COLO829 (cell line): ENCODE measurements at places on chromosomes 16 and 17.

DNA sequence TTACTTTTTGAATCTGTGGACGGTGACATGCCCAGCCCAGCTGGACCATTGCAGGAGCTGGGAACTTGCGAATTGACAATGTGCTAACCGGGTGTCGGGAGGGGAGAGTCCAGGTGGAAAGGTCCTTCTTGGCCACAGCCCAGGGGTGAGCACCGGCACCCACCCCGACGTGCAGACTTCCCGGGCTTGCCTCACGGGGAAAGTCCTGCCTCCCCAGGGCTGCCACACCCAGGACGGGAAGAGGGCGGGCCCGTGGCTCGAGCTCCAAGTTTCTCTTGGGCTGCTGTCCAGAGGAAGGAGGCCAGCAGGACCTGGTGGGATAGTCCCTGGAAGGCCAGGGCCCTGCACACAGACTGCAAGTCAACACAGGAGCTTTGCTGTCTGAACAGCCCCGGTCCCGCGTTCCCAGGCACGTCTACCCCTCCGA, 17.7 kb downstream of the CARD14 start:
- no peak for DNase-seq

DNA sequence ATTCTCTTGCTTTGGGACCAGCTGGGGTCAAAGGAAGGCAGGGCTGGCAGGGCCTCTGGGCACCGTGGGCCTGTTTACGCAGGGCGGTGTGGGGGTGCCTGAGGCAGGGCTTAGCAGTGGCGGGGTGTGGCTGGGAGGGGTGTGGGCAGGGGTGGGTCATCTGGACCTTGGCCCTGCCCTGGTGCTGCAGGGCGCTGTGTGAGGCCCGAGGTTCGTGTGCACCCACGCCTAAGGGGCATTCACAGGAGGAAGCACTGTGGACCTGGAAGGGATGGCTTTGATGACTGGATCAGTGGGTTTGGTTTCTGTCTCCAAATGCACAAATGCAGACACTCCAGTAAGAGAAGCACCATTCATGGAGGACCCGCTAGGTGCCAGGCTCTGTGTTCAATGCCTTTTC, 37.3 kb downstream of the BCO1 start:
- no peak for DNase-seq

DNA sequence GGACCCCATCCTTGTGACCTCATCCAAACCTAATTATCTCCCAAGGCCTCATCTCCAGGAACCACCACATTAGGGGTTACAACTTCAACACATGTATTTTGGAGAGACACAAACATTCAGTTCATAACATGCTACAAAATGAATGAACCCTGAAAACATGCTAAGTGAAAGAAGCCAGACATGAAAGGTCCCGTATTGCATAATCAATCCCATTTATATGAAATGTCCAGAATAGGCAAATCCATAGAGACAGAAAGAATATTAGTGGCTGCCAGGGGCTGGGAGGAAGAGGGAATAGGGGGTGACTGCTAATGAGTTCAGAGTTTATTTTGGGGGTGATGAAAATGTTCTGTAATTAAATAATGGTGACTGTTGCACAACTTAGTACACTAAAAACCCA, 3.7 kb upstream of the IL34 start:
- DNase-seq = no peak

DNA sequence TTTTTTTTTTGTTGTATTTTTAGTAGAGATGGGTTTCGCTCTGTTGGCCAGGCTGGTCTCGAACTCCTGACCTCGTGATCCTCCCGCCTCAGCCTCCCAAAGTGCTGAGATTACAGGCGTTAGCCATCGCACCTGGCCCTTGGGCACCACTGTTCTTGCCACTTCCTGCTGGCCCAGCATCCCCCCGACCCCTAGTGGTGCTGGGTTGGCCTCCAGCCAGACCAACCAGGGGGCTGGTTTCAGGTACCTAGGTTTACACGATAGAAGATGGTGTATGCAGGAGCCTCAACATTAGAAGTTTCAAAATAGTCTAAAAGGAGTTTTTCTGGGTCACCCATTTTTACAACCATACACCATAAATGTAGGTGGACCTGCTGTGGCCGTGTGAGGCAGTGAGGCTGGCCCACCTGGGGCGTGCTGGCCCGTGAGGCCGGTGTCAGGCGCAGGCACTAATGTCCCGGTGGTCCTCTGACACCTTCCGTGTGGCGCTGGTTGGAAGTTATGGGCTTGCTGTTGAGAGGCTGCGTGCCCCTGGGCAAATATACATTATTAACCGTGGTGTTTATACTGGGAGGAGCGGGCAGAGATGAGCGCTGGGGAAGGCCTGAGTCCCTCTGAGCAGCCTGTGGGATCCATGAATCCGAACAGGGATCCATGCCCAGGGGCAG, 43.5 kb downstream of the CFAP20 start:
- DNase-seq = no peak

GRCh38 chr16:50061326-50061725, 4.4 kb upstream of the HEATR3 start:
- no peak for DNase-seq

- DNase-seq = no peak
Measured at GRCh38 chr16:31471875-31472708, at the start of gene TGFB1I1. Gene TGFB1I1 (plus strand): TSS chr16:31472152. CDS start chr16:31472189, 37 bp downstream.

GRCh38 chr17:6701719-6702118, 11.4 kb downstream of the SLC13A5 start:
- no peak for DNase-seq

GRCh38 chr16:78096386-78096785, 3.1 kb upstream of the WWOX start:
- no peak for DNase-seq

GRCh38 chr17:49875685-49876084, 27.8 kb upstream of the TAC4 start:
- DNase-seq = no peak

GRCh38 chr16:23837553-23838308, 1.9 kb downstream of the PRKCB start:
- DNase-seq = no peak

DNA sequence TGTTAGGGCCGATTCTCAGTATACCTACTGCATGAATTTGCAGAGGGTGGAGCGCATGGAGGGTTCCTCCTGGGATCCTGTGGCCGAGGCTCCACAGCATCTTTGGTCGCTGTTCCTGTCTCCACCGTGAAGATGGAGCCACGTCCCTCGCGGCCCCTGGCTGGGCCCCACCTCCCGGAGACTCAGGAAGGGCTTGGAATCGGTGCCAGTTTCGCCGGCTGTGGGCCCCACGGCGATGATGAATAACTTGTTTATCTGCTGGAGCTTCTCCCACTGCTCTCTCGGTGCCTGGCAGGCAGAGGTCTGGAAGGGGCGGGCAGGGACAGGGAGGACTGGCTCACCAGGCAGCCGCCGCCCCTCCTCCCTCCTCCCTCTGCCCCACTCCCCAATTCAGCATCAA, 8.1 kb downstream of the SLC5A11 start:
- no peak for DNase-seq

DNA sequence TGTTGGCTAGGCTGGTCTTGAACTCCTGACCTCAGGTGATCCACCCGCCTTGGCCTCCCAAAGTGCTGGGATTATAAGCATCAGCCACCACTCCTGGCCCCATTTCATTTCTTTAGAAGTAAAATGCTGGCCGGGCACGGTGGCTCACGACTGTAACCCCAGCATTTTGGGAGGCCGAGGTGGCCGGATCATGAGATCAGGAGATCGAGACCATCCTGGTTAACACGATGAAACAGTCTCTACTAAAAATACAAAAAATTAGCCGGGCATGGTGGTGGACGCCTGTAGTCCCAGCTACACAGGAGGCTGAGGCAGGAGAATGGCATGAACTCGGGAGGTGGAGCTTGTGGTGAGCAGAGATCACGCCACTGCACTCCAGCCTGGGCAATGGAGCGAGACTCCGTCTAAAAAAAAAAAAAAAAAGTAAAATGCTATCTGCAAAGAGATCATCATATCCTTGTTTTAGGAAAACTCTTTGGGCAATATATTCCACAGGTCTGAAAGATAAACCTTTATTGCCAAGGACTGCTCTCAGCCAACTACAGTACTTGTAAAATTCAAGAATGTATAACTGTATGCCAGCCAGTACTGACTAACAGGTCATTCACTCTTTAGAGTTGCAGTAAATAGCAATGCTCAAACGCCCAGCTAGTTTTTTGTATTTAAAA, 3.8 kb downstream of the GJC1 start:
- no peak for DNase-seq

- DNase-seq = no peak
Measured at GRCh38 chr16:77488652-77489051, 53.8 kb upstream of the ADAMTS18 start.

DNA sequence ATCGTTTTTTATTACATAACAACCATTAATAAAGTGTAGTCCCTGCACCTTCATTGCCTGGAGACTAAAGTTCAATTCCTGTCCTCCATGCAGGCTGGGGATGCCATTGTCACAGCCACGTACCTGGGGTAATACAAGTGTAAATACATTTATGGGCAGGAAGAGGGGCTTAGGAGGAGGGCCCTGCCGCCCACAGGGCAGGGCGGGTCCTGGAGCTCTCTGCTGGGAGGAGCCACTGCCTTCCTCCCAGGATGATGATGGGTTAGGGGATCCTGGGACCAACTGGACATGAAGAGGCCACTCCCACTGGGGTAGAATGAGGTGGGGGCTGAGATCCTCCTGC, 44.1 kb upstream of the SLC38A10 start:
- no peak for DNase-seq

- no peak for DNase-seq
Measured at GRCh38 chr17:17077861-17078732, 35.8 kb downstream of the MPRIP start.

- no peak for DNase-seq
Measured at GRCh38 chr17:67203818-67204217, 41.2 kb downstream of the HELZ start.

DNA sequence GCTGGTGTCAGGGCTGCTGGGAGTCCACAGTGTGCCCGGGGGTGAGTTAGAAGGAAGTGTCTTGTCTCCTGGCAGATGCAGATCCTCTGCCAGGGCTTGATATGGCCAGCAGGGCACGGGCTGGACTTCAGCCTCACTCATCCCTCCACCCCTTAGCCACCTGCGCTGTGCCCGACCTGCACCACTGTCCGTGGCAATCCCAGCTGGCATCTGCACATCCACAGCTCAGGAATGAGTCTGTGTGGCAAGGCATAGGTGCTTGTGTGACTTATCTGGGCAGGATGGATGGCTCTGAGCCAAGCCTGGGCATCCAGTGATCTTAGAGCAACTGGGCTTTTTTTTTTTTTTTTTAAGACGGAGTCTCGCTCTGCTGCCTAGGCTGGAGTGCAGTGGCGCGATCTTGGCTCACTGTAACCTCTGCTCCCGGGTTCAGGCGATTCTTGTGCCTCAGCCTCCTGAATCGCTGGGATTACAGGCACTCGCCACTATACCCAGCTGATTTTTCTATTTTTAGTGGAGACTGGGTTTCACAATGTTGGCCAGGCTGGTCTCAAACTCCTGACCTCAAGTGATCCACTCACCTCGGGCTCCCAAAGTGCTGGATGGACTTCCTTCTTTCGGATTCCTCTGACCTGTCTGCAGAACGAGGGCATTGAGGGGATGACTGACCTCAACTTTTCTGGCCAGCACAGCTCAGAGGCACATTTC, 22.5 kb upstream of the CACNG1 start:
- DNase-seq = no peak

DNA sequence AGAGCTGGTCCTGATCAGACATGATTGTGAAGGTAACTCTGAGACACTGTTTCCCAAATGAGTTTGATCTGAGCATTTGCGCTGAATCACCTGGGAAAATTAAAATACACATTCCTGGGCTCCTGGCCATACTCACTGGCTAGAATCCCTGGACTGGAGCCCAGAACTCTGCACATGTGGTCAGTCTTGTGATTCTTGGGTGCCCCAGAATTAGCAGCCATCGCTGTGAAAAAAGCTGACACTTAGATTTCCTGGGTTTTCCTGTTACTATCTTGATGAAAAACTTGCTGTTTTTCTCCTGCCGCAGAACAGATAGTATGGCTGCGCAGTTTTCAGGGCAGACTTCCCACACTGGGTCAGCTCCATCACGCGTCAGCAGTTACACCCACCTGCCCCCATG, 24.6 kb downstream of the NECAB2 start:
- DNase-seq = peak; percentile 14

DNA sequence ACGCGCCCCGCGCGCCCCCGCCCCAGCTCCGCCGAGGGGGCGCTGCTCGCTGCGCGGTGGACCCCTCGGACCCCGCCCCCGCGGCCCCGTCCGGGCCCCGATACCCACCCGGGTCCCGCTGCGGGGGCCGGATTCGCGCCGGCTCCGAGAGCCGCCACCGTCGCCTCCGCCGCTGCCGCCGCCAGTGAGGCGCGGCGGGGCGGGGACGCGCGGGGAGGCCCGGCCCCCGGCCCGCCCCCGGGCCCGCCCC, at the start of gene TBC1D16:
Gene TBC1D16, minus strand, starts transcription at position 186 of the 250 bp plus-strand sequence. CDS start 22,325 bp downstream, outside the sequence.
- DNase-seq = no peak

GRCh38 chr16:68450741-68451255, 2.5 kb upstream of the SMPD3 start:
- DNase-seq = no peak
